ENCODE measurements at places on chromosomes 16 and 17.

- DNase-seq = no peak
Observed at GRCh38 chr16:24825696-24826095, 20.1 kb upstream of the SLC5A11 start.

DNA sequence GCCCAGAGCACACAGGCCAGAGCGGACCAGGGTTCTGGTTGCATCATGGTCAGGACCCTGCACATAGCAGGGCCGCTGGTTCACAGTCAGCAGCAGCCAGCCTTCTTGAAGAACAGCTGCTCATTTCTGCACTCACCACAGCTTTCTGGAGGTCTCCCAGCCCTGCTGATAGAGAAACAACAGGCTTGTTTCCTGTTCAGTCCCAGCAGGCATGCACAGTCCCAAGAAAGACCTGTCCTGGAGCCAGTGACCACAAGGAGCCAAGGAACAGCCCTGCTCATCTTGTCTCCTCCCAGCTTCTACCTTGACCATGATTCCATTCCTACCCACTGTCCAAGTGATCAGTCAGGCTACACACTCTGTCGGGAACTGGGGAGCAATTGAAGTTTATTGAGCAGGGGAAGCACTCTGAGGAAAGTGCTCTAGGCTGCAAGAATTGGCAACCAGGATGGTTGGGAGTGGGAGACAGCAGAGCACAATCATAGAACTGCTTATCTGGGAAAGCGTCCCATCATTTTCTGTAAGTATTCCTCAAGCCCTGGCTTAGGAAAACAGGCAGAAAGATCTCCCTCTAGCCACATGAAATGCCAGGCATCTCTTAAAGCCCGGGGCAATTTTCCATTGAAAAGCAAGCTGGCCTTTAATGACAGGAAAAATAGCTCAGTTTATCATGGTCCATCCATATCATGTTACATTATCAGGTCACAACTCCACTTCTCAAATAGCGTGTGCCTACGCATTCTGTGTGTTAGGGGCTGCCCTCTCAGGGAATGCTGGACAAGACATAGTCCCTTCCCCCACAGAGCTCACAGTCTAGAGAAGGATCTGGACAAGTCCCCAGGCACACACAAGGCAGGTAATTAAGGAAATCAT, 155.4 kb upstream of the FOXF1 start:
- peak; percentile 40 for DNase-seq

GRCh38 chr16:21235199-21235585, 1.7 kb downstream of the ANKS4B start:
- DNase-seq = no peak

- peak; percentile 72 for DNase-seq
Observed at GRCh38 chr17:42116705-42117396, 4.3 kb downstream of the KAT2A start.

GRCh38 chr17:79226037-79226436, 151.4 kb downstream of the ENGASE start:
- no peak for DNase-seq

DNA sequence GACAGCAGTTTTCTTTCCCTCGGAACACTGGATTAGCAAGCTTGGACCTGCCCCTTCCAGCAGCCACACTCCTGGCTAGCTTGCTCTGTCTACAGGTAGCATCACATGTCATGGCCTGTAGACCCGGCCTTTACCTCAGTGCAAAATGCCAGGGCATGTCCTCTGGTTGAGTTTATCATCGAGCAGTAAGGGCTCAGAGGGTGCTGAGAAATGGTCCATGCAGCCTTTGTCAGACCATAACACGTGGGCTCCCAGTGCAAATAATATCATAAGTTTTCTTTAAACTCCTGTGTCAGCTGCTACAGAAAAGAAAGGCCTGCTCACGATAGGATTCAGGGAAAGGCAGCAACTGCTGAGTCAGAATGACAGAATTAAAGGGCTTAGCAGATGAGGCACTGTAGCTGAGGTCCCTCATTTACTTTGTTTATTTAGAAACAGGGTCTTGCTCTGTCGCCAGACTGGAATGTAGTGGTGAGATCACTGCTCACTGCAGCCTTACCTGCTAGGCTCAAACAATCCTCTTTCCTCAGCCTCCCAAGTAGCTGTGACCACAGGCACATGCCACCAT, 8.0 kb upstream of the GNA13 start:
- DNase-seq = peak; percentile 65

DNA sequence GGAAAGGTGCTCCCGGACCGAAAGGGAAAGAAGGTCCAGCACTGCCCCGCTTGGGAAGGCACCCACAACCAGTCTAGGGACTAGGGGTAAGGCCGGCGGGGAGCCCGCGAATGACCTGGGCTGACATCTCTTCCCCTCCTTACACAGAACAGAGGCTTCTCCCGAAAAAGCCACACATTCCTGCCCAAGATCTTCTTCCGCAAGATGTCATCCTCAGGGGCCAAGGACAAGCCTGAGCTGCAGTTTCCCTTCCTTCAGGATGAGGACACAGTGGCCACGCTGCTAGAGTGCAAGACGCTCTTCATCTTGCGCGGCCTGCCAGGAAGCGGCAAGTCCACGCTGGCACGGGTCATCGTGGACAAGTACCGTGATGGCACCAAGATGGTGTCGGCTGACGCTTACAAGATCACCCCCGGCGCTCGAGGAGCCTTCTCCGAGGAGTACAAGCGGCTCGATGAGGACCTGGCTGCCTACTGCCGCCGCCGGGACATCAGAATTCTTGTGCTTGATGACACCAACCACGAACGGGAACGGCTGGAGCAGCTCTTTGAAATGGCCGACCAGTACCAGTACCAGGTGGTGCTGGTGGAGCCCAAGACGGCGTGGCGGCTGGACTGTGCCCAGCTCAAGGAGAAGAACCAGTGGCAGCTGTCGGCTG, 1.5 kb downstream of the CNP start:
- DNase-seq = no peak

- no peak for DNase-seq
Observed at GRCh38 chr16:25258861-25259179, 1.2 kb upstream of the ZKSCAN2 start.

DNA sequence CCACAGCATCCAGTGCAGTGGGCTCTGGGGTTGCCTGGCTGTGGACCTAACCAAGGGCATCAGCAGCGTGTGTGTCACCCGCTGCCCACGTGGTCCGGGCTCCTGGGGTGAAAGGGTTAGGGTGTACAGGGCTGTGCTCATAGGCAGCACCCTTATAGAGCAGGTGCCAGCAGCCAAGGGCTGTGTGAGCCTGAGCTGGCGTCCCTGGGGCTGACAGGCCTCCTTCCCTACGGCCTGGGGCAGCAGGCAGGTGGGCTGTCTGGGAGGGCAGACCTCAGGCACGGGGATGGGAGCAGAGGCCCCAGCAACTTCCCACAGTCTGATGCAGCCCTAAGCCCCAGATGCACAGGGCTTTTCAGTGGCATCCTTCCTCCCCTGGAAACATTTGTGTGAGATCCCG, 13.9 kb downstream of the CD300A start:
- no peak for DNase-seq

DNA sequence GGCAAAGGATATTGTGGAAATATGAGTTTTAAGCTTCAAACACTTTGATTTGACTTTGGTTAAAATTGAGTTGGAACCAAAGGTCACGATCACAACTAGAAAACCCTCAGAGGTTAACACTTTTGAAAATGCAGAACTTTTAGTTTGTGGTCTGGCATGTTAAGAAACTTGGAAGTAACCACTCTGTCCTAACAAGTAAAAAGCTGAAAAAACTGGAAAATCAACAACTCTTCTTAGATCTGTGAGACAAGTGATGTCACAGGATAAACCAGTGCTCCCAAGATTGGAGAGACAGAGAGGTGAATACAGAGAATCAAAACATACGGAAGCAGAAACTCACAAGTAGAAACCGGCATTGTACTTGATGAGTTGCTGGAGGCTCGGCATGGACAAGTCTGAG, 17.4 kb downstream of the MFSD6L start:
- DNase-seq = no peak

- DNase-seq = no peak
Observed at GRCh38 chr16:75096656-75097055, 19.9 kb downstream of the LDHD start.

- peak; percentile 65 for DNase-seq
Observed at GRCh38 chr16:1309888-1310831, 724 bp downstream of the UBE2I start.

DNA sequence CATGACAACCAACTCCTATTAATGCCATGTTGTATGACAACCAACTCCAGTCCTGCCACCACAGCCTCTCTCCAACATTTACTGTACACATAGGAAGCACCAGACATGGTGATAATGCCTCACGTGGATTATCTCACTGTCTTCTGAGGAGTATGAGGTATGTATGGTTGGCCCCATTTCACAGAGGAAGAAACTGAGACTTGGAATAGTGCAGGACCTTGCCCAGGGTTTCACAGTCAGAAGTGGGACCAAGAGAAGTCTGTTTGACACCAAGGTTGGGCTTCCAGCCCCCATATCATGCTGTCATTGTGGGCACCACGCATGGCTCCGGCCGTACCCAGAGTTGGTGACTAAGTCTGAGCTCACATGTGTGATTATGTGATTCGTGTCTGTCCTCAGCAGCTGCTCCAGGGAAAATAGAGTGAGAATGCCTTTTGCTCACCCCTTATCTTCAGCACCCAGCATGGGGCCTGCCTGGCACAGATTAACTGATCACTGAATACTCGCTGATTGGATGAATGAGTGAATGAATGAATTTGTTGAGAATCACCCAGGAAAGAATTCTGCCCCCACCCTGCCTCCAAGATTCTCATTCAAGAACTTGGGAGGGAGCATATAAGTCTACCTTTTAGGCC, 204.1 kb upstream of the NLRP1 start:
- no peak for DNase-seq

GRCh38 chr17:1947743-1948516, 77.2 kb downstream of the RTN4RL1 start:
- DNase-seq = no peak

DNA sequence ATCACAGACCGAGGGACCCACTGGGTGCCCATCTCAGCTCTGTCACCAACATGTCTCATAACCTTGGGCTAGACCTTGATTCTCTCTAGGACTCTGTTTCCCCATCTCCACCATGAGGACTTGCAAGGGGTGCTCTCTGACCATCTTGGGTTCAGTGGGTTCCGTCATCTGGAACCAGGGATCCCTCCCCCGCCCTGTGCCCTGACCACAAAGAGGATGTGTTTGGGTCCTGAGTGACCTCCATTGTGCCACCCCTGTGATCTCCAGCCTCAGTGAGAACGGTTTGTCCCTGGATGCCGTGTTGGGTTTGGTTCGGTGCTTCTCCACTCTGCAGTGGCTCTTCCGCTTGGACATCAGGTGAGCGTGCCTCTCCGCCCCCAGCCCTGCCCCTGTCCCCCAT, 49.1 kb upstream of the CPNE2 start:
- DNase-seq = no peak

DNA sequence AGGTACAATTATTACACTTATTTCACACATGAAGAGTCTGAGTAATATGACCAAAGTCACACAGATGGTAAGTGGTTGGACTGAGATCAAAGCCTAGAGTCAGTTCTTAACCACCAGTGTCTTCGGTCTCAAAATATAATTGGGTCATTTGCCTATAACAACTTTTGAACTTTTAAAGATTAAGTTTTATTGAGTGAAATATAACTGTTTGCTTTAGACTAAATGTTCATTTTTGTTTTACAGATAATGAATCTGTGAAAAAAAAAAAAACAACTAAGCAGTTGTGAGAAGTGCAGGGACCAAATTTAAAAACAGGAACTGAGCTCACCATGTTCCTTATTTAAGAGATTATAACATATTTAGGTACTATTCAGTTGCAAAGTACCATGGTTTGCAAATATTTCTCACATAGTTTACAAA, 150.1 kb downstream of the ITFG1 start:
- no peak for DNase-seq

DNA sequence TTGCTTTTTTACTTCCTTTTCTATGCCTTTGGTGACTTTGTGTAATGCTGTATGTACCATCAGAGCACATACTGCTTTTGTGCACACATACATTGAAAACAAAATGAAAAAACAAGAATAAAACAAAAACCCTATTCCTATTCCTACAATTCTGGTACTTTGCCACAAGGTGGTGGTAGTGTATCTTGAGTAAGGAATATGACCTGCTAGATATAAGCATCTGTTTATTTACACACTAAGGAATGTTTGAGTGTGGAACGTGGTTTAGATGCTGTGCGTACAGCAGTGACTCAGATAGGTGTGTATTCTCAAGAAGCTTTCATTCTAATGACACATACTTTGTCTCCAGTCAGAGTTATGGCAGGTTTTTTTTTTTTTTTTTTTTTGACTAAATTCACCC, 606.2 kb downstream of the WWOX start:
- DNase-seq = peak; percentile 72

DNA sequence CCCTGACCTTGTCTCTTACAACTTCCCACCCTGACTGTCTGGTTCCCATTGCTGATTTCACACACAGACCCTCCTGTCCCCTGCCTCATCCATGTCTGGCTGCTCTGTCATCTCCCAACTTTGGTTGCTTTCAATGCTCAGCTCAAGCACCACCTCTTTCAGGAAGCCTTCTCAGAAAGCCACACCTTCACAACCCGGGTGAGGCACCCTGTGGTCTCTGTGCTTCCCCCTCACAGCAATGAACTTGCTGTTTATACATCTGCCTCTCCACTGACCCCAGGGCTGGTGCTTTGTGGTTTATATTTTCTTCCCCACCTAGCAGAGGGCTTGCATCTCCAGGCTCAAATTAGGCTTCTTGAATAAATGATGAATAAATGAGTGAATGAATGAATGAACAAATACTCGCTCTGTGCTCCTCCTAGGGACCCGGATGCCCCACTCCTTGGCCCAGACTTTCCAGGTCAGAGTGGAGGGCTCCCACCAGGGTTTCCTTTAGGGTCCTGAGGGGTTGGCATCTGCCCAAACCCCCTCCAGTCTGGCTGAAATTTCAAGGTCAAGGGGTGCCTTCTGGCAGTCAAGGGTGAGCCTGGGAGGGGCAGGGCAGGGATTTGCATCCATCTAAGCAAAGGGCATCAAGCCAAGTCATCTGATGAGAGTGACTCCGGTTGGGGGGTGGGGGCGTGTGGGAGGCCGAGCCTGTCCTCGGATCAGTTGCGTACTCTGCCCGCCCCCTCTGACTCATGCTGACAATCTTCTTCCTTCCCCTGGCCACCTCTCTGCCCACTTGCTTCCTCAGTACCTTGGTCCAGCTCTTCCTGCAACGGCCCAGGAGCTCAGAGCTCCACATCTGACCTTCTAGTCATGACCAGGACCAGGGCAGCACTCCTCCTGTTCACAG, at the start of gene ITGAX:
Gene ITGAX, plus strand, starts transcription at position 783 of the 898 bp plus-strand sequence. Its CDS starts 79 bp downstream, at position 862.
- DNase-seq = peak; percentile 13

- DNase-seq = peak; percentile 67
Observed at GRCh38 chr16:17780181-17780580, 309.4 kb upstream of the XYLT1 start.

Data from amniotic epithelial cell (primary cell).